Cardiac muscle cell (in vitro differentiated cells and primary cell): ENCODE measurements at places on chromosomes 4 and X. TPM values are rescaled to one million over a fixed set of nuclear protein-coding genes. Genes with fewer than 3 reads are reported as not detected.

Gene H2BW2
- not detected in 2 replicates for total RNA-seq

DNA sequence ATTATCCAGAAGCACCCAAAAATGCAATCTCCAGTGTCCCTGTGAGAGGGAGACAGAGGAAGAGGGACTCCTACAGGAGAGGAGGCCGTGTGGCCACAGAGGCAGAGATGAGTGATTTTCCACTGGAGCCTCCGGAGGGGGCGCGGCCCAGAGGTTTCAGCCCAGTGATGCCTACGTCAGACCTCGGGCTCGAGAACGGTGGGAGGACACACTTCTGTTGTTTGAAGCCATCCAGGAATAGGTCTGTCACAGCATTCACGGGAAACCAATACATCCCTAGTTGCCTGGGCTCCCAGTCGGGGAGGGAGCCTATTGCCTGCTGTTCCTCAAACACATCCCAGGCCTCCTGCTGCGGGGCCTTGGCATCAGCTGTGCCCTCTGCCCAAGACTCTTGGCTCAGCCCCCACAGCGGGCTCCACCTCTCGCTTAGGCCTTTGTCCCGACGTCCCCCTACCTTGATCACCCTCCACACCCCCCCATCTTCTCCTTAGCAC is 39.2 kb upstream of the HMX1 start:
- no peaks in the 10 kb centered on the region for H3K4me1 ChIP-seq
- H3K4me3 ChIP-seq: no peak overlapping the region
- DNase-seq: no peak
- H3K36me3 ChIP-seq: no peaks in the 10 kb centered on the region
- H3K27ac ChIP-seq: no peak overlapping the region

GRCh38 chrX:49308604-49309269 is 5.3 kb downstream of the GAGE10 start:
- H3K36me3 ChIP-seq: no peaks in the 10 kb centered on the region
- no peak overlapping the region for H3K27ac ChIP-seq
- H3K4me3 ChIP-seq: no peak overlapping the region
- no peaks in the 10 kb centered on the region for H3K4me1 ChIP-seq
- no peak for DNase-seq
- H3K27me3 ChIP-seq: no peaks in the 10 kb centered on the region

Gene REELD1
- total RNA-seq: not detected in 2 replicates
